ENCODE measurements at places on chromosomes 7 and 10.
A peak's percentile ranks its signal among the peaks of the same experiment; 100 is the strongest.

DNA sequence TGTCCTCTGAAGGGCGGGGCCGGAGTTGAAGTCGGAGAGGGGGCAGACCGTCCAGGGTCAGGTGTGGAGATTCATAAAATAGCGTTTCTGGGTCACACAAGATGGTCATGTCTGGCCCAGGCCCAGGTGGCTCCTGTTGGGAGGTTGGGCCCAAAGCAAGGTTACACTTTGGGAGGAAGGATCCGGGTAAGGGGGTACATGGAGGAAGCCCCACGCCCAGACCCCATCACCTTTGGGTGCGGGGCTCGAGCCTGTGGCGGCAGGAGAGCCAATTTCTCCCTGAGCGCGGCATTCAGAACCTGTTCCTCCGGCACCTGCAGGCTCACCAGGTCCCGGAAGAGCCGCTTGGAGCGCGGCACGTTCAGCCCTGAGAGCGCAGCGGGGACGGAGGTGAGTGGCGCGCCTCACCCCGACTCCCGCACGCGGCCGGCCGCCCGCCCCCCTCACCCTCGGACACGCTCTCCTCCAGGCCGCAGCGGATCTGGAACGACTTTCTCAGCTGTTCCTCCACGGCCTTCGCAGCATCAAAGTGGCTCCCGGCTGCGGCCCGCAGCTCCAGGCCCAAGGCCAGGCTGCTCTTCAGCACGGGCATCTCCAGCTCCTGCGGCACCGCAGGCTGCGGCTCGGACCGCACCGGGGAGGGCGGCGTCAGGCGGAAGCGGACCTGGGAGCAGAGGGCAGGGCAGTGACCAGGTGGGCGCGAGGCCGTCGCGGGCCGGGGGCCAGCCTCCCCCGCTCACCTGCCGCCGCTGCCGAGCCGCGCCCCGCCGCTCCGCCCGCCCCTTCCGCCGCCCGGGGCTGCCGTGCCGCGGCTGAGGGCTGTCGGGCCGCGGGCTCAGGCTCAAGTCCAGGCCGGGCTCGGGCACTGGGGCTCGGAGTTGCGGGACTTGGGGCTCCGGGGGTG lies 644 bp downstream of the PPP1R35 start:
- DNase-seq = no peak

- DNase-seq = no peak
Measured at GRCh38 chr7:20374399-20374798, 43.7 kb downstream of the ITGB8 start.

DNA sequence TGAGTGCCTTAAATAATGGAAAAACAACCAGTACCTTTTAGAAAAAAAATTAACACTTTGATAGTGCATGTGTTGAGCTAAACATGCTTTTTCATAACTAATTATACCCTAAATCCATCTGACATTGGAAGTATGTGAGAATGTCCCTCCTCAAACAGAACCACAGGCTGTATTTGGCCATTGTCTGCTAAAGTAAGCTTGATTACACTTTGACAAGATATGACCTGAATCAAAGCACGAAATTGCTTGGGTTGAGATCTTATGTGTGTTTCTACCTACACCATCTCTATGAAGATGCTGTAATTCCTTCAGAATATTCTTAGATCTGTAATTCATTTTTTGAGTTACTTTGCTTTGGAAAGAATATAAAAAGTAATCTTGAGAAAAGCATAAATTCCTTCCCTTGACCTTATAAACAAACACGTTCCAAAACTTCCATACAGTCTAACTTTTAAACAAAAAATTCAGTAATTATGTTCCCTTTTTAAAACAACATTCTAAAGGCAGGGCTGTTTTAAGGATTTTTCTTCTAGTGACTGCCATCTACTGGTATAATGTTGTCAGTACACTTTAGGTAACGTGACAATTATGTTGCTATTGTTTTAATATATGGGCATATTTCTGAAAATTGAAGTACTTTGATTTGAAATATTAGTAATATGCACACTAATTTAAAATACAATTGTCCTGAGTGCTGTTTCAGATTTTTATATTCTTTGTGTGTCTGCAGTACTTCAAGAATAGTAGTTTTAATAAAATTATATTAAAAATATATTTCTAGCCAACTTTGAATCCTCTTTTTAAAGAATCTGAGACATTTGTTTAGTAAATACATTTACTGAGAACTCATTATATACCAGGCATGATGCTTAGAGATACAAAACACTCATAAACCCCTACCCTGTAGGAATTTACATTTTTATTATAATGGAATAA lies 20.9 kb downstream of the CD36 start:
- no peak for DNase-seq

DNA sequence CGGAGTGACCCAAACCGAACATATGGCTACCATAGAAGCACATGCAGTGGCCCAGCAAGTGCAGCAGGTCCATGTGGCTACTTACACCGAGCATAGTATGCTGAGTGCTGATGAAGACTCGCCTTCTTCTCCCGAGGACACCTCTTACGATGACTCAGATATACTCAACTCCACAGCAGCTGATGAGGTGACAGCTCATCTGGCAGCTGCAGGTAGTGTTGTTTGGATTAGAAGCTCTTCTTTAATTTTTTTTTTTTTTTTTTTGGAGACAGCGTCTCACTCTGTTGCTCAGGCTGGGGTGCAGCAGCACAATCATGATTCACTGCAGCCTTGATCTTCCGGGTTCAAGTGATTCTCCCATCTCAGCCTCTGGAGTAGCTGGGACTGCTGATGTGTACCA lies 45.8 kb downstream of the NRF1 start:
- DNase-seq = no peak

DNA sequence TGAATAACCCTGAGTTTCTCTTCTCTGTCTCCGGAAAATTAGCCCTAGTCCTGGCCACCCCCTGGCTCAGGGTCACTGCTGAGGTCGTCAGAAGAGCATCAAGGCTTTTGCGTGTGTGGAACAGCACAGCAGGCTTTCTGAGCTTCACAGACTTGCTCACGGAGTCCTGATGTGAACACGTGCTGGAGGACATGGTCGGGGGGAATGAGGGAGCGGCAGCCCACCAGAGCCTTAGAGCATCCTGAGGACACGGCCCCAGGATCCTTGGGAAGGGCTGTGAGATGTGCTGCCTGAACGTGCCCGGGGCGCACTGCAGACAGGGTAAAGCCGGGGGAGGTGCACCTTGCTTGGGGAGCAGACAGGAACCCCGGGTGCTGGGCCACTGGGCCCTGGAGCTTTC lies 28.8 kb downstream of the TMEM120A start:
- DNase-seq = no peak

- no peak for DNase-seq
Measured at GRCh38 chr7:82566752-82567151, 123.2 kb upstream of the CACNA2D1 start.

DNA sequence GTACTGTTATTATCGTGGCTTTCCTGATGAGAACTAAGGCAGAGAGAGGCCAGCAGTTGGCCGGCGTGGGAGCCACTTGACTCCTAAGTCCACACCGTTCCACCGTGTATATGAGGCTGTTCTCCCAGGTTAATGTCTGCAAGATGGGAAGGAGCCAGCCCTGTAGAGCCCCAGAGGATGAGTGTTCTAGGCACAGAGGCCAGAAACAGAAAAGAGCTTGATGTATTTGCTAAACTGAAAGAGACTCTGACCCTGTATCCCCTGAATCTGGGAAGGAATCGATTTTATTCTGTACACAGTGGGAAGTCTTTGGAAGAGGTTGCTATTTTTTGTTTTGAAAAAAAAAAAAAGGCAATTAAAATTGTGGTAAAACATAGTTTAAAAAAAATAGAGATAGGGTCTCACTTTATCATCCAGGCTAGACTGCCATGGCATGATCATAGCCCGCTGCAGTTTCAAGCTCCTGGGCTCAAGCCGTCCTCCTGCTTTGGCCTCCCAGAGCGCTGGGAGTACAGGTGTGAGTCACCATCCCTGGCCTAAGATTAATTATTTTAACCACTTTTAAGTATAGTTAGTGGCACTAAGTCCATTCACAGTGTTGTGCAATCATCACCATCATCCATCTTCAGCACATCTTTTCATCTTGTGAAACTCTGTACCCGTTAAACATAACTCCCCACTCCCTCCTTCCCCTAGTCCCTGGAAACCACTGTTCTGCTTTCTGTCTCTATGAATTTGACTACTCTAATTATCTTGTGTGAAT lies 348.8 kb downstream of the SDK1 start:
- DNase-seq = no peak

DNA sequence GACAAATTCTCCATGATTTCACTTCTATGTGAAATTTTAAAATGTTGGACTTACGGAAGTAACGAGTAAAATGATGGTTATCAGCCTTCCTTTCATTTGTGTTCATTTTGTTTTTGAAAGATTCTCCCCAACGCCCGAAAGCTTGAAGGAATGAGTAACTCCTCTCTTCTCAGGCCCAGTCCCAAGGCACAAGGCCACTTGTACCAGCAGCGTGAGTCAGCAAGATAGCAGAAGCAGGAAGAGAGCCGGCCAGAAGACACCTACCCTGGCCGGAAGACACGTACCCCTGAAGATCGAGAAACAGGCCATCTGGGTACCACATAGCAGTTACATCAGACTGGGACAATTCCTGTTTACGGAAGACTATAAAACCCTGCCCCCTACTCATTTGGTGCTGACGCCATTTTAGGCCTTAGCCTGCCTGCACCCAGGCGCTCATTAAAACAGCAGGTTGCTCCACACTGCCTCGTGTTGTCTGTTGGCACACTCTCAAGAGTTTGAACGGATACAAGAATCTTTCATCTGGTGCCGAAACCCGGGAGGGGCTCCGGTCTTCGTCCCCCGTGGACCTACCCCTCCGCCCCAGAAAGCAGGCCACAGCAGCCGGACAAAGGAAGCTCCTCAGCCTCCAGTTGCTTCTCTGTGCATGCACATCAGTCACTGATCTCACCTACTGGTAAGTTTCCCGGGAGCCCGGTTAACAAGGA lies 60.4 kb downstream of the LRRC17 start:
- no peak for DNase-seq

DNA sequence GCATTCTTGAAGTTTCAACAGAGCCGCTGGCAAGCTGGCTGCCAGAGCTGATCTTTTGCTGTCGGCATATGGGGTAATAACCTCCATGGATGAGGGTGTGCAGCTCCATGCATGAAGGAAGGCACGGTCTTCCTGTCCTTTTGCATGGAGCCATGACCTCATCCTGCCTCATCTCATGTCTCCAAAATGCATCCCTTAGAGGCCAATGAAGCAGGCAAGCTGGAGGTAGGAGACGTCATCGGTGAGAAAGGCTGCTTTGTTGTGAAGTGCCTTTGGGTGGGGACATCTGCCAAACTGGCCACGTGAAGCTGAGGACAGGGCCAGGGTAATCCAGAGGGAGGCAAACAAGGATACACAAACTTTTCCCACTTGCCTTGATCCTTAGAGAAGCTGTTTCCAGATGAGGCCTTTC lies 161.5 kb upstream of the TBX20 start:
- DNase-seq = no peak

- DNase-seq = no peak
Measured at GRCh38 chr7:91910171-91910570, 29.7 kb upstream of the MTERF1 start.

DNA sequence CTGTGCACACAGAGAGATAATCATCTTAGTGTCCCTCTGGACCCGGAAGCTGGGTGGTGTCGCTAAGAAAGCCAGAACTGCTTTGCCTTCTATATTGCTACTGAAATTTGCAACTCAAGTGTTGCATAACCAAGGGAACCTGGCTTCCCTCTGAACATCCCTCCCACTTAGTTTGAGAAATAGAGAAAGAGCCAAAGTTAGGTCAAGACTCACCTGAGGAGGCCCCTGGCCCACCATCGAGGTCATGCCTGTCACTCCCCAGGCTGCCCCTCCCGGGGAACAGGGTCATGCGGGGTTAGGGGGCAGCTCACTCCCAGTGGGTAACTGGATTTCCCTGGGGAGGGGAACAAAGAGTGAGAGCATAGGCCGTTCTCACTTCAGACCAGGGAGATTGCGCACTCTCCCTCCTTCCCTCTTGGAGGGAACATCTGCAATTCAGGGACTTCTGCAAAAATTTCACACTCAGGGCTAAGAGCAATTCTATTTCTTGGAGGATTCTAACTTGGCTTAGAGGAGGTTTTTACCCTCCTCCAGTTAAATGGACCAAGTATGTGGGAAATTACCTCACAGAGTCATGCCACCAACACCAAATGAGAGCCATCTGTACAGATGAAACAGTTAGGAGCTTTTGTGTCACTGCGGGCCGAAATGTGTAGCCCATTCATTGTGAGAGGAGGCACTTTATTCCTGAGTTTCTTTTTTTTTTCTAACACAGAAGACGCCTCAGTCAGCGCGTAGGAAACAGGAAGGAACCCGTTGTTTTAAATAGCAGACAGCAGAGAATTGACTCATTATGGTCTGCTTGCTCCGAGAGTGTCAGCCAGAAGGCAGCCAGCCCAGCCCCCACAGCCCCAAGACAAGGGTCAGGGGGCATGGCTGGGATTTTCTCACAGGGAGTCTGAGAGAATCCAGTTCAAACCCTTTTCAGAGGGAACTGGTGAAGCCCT lies 221.3 kb downstream of the ARHGAP12 start:
- peak; percentile 9 for DNase-seq

- DNase-seq = no peak
Measured at GRCh38 chr10:100014071-100014762, 4.5 kb upstream of the DNMBP start.

- DNase-seq = no peak
Measured at GRCh38 chr10:34031400-34031799, 696.9 kb upstream of the NRP1 start.

GRCh38 chr7:129853661-129854268 lies 99.0 kb downstream of the UBE2H start:
- DNase-seq = no peak

DNA sequence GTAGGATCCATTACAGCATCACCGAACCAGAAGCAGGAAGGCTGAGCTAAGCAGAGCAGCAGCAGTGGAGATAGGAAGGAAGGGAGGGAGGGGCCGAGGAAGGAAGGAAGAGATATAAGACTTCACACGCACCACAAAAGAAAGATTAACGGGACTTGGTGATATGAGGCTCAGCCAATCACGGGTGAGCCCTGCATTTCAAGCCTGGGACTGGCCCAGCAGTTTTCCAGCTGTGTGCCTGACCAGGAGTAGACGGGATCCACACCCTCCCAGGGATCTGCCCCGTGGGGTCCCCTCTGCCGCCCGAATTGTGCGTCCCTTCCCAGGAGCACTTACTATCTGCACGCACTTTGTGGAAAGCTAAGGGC lies 16.2 kb downstream of the ATG9B start:
- DNase-seq = no peak

- no peak for DNase-seq
Measured at GRCh38 chr10:32055478-32056135, 618 bp downstream of the KIF5B start.

- no peak for DNase-seq
Measured at GRCh38 chr7:84912993-84913635, 273.7 kb downstream of the SEMA3D start.

DNA sequence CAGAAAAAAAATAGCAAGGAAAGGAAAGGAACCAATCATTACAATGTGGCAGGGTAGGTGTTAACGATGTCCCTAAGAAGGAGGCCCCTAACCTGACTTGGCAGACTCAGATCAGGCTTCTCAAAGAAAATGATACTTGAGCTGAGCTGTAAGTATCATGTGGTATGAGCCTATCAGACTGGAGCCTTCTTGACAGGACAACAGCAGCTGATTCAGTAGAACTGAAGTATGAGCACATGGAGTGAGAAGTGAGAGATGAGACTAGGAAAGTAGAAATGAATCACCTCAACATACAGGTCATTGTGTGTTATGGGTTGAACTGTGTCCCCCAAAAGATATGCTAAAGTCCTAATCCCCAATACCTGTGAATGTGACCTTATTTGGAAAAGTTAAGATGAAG lies 66.3 kb downstream of the MTERF1 start:
- DNase-seq = no peak
